Keratinocyte (primary cell): ENCODE measurements at places on chromosomes 5 and 9.
A peak's percentile ranks its signal among the peaks of the same experiment; 100 is the strongest.

DNA sequence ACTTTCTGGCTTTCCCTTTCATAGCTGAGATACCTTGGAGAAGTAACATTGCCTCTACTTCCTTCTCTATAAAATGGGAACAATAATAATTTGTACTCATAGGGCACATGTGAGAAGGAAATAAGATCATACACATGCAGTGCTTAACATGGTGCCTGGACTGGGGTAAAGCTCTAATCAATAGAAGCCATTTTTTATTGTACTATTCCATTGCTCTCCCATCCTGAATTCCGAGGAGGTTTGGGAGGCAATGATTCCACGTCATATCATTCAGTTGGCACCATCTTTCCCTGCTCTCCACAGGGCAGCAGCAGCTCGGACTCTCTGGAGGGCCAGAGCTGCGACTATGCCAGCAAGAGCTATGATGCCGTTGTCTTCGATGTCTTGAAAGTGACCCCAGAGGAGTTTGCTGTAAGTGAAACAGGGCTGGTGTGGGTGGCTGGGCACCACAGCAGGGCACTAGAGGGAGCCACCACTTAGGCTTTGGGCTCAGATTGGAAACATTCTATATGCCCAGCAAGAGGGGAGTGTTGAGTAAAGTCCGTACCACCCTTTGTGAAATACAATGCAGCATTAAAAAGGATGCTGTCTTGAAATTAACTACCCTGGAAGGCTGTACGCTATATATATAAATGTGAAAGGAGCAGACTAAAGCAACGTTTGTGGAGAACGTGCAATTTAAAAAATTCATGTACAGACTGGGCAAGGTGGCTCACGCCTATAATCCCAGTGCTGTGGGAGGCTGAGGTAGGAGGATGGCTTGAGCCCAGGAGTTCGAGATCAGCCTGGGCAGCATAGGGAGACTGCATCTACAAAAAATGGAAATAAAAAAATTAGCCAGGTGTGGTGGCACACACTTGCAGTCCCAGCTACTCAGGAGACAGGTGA, 51.2 kb downstream of the RALGPS1 start:
- H3K36me3 ChIP-seq: no peaks in the 10 kb centered on the region
- no peaks in the 10 kb centered on the region for H3K27me3 ChIP-seq
- H3K27ac ChIP-seq: no peak overlapping the region
- no peak overlapping the region for H3K4me3 ChIP-seq

DNA sequence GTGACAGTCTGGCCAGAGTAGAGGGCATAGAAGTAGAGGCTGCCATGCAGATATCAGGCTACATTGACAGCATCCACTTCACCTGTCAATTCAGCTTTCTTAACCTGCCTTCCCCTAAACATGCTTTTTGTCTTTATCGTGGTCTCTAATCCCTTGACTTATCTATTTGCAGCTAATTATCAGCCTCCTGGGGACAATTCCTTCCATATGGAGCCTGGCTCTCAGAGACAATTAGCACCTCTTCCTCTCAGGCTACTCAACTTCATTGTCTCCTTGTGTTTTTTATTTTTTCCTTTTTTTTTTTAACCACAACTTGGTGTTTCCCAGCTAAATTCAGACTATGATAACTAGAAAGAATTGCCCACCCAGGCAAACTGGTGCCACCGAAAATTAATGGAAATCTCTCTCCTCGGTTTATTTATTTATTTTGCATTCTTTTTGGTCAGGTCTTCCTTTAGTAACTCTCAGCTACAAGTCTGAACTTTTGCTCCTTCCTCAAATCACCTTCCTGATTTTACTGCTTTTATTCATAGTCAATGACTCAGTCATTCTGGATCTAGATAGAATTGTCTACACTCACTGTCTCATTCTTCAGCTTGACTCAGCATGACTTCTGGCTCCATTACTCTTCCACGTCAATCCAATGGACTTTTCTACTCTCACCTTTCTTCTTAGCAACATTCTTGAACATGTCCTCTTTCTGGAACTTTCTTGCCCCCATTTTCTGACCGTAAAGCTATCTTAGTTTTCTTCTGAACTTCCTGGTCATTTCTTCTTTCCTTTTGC, 63.0 kb upstream of the BASP1 start:
- H3K36me3 ChIP-seq: no peaks in the 10 kb centered on the region
- H3K4me3 ChIP-seq: no peak overlapping the region
- peak; percentile 52 for DNase-seq
- peak overlapping the region; percentile 58 for H3K27ac ChIP-seq
- H3K4me1 ChIP-seq: peaks cover 37% of the 10 kb centered on the region
- H3K27me3 ChIP-seq: no peaks in the 10 kb centered on the region

GRCh38 chr9:87812375-87813118, 70.1 kb upstream of the SPATA31E1 start:
- no peak overlapping the region for H3K4me3 ChIP-seq
- H3K36me3 ChIP-seq: no peaks in the 10 kb centered on the region
- no peak overlapping the region for H3K27ac ChIP-seq
- peaks cover 4% of the 10 kb centered on the region for H3K4me1 ChIP-seq
- DNase-seq: no peak
- H3K27me3 ChIP-seq: no peaks in the 10 kb centered on the region

GRCh38 chr5:161602736-161603135, 56.2 kb upstream of the GABRB2 start:
- H3K27ac ChIP-seq: no peak overlapping the region
- H3K4me3 ChIP-seq: no peak overlapping the region
- DNase-seq: no peak
- no peaks in the 10 kb centered on the region for H3K27me3 ChIP-seq
- H3K36me3 ChIP-seq: no peaks in the 10 kb centered on the region

DNA sequence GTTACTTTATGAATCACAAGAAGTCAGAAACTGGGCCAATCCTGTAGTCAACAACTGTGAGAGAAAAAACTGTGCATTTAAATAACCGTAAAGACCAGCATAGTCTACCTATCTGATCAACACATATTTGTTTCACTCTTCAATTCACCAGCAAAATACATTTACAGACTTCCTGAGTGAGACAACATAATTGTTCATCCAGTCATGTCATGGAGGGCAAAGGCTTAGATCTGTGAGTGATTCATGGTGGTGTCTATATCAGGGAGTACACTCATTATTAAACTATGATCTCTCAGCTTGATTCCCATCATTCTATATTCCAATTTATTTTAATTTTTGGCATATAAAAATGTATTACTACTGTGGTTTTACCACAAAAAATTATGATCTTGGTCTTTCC, 694.6 kb downstream of the DNAH5 start:
- DNase-seq: no peak
- no peaks in the 10 kb centered on the region for H3K4me1 ChIP-seq
- H3K4me3 ChIP-seq: no peak overlapping the region
- no peak overlapping the region for H3K27ac ChIP-seq
- H3K27me3 ChIP-seq: no peaks in the 10 kb centered on the region
- no peaks in the 10 kb centered on the region for H3K36me3 ChIP-seq

- H3K36me3 ChIP-seq: no peaks in the 10 kb centered on the region
- H3K27ac ChIP-seq: no peak overlapping the region
- no peaks in the 10 kb centered on the region for H3K27me3 ChIP-seq
These were observed 4.2 kb upstream of the CEL start for GRCh38 chr9:133057553-133057952.

GRCh38 chr5:548256-548655, 24.0 kb upstream of the SLC9A3 start:
- H3K36me3 ChIP-seq: no peaks in the 10 kb centered on the region
- DNase-seq: no peak
- H3K4me1 ChIP-seq: no peaks in the 10 kb centered on the region
- H3K27ac ChIP-seq: no peak overlapping the region
- no peak overlapping the region for H3K4me3 ChIP-seq

GRCh38 chr5:123444016-123444415, 20.8 kb upstream of the CEP120 start:
- no peak overlapping the region for H3K27ac ChIP-seq
- H3K27me3 ChIP-seq: no peaks in the 10 kb centered on the region
- peaks cover 13% of the 10 kb centered on the region for H3K4me1 ChIP-seq
- H3K36me3 ChIP-seq: no peaks in the 10 kb centered on the region

- H3K36me3 ChIP-seq: no peaks in the 10 kb centered on the region
- no peak for DNase-seq
- H3K4me1 ChIP-seq: no peaks in the 10 kb centered on the region
- no peak overlapping the region for H3K4me3 ChIP-seq
These were observed 239.7 kb downstream of the MLLT3 start for GRCh38 chr9:20382460-20383071.

GRCh38 chr9:89871871-89872331, 267.1 kb downstream of the GADD45G start:
- DNase-seq: no peak
- H3K4me3 ChIP-seq: no peak overlapping the region

- H3K27ac ChIP-seq: no peak overlapping the region
- no peaks in the 10 kb centered on the region for H3K4me1 ChIP-seq
- no peak for DNase-seq
- H3K4me3 ChIP-seq: no peak overlapping the region
- no peaks in the 10 kb centered on the region for H3K36me3 ChIP-seq
These were observed 8.2 kb downstream of the IL17B start for GRCh38 chr5:149370878-149371277.

GRCh38 chr5:89004379-89004778, 121.4 kb upstream of the MEF2C start:
- no peaks in the 10 kb centered on the region for H3K36me3 ChIP-seq
- H3K4me1 ChIP-seq: no peaks in the 10 kb centered on the region
- no peak for DNase-seq

- H3K4me1 ChIP-seq: no peaks in the 10 kb centered on the region
- H3K4me3 ChIP-seq: no peak overlapping the region
- no peak overlapping the region for H3K27ac ChIP-seq
- H3K36me3 ChIP-seq: no peaks in the 10 kb centered on the region
These were observed 140.7 kb downstream of the GNA14 start for GRCh38 chr9:77507212-77507961.

DNA sequence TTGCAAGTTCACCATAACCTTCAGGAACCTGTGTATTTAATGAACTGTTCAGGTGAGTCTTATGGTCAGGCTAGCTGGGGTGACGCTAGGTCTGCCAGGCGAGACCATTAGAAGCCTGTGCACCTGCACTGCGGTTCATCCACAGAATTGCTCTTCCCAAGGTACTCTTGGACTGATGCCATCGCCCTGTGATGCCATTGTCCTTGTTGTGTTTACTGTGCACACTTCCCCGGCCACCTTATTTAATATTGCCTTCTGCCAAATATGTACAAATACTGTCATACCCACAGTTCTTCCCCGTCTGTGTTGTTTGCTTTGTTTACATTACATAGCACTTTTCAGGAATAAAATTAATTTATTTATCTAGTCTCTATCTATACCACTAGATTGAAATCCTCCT, 66.3 kb downstream of the RCL1 start:
- H3K4me1 ChIP-seq: peaks cover 16% of the 10 kb centered on the region
- no peaks in the 10 kb centered on the region for H3K27me3 ChIP-seq
- no peak overlapping the region for H3K4me3 ChIP-seq
- H3K36me3 ChIP-seq: peaks cover 7% of the 10 kb centered on the region
- no peak for DNase-seq

DNA sequence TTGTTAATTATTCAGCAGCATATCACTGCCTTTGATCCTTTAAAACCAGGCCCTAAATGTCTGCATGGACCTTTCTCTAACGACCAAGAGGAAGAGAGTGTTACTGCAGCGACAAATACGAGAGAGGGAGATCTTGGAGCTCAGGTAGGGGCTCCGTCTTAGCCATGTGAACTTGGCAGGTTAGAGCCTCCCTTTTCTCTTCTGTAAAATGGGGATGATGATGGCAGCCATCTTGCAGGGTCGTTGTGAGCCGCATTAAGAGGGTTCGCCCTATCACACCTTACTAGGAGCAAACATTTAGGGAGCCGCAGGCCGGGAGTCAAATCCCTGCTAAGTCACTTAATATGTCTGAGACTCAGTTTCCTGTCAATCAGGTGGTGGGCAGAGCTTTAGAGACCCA, 1.6 kb downstream of the ENG start:
- no peaks in the 10 kb centered on the region for H3K4me1 ChIP-seq
- no peak overlapping the region for H3K4me3 ChIP-seq
- H3K36me3 ChIP-seq: no peaks in the 10 kb centered on the region
- H3K27ac ChIP-seq: no peak overlapping the region

- H3K4me3 ChIP-seq: no peak overlapping the region
- no peak overlapping the region for H3K27ac ChIP-seq
- no peaks in the 10 kb centered on the region for H3K27me3 ChIP-seq
- DNase-seq: no peak
These were observed 46.0 kb upstream of the OR2K2 start for GRCh38 chr9:111375817-111376564.

DNA sequence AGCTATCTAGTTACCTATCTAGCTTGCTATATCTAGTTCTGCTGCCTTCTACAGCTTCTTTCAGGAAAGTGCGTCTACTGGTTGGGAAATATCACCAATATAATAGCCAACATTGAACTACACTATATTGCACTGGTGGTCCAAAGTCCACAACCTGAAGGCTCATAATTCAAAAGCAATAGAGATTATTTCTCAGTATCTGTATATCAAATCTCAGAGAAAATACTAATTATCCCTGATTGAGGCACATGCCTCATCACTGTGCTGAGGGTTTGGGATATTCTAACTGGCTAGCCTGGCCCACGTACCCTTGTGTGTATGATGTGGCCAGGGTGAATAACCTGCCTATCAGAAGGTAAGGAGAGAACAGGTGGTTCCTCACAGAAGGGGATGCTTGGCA, 53.8 kb downstream of the SH3RF2 start:
- no peak for DNase-seq
- H3K27ac ChIP-seq: no peak overlapping the region
- H3K27me3 ChIP-seq: no peaks in the 10 kb centered on the region
- H3K4me3 ChIP-seq: no peak overlapping the region
- peaks cover 3% of the 10 kb centered on the region for H3K36me3 ChIP-seq

- DNase-seq: no peak
- H3K36me3 ChIP-seq: no peaks in the 10 kb centered on the region
- H3K4me3 ChIP-seq: no peak overlapping the region
- no peak overlapping the region for H3K27ac ChIP-seq
- H3K27me3 ChIP-seq: no peaks in the 10 kb centered on the region
These were observed 108.0 kb upstream of the NR5A1 start for GRCh38 chr9:124615100-124615742.

GRCh38 chr5:139394123-139394653, 716 bp downstream of the PROB1 start:
- peak overlapping the region; percentile 92 for H3K4me3 ChIP-seq
- peaks cover 4% of the 10 kb centered on the region for H3K36me3 ChIP-seq
- H3K27ac ChIP-seq: peak overlapping the region; percentile 60
- no peak for DNase-seq

DNA sequence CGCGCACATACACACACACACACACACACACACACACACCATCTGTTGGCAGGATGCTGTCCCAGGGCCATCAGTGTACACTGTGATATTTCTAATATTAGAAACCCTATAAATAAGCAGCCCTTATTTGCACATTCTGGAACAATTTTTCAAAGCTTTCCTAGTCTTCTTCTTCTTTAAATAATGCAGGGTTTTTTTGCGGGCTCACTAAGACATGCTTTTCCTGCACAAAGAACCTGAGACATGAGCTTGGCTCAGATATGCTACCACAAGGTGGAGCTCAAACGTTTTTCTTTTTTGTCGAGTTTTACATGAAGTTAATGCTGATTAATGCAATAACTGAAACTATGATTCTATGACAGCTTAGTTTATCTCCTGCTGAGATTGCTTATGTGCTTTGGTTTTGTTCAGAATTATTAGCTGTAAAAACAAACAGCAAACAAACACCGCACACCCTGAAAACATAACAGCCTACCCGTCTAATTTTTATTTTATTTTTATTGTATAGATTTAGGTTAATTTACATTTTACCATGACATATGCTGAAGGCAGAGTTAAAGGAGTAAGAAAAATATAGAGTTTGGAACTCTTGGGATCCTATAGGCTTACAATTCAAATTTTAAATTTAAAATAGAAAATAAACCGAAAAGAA, 95.8 kb downstream of the ALDH1A1 start:
- H3K4me3 ChIP-seq: no peak overlapping the region
- DNase-seq: peak; percentile 9
- H3K27me3 ChIP-seq: no peaks in the 10 kb centered on the region
- no peak overlapping the region for H3K27ac ChIP-seq
- no peaks in the 10 kb centered on the region for H3K36me3 ChIP-seq
- H3K4me1 ChIP-seq: no peaks in the 10 kb centered on the region
